Right hindlimb (tissue), 1 donor: ENCODE measurements at places on chromosomes 7 and 10.
A peak's percentile ranks its signal among the peaks of the same experiment; 100 is the strongest.

- no peak for DNase-seq
Observed at GRCh38 chr10:126212738-126213137, 175.5 kb downstream of the ADAM12 start.

DNA sequence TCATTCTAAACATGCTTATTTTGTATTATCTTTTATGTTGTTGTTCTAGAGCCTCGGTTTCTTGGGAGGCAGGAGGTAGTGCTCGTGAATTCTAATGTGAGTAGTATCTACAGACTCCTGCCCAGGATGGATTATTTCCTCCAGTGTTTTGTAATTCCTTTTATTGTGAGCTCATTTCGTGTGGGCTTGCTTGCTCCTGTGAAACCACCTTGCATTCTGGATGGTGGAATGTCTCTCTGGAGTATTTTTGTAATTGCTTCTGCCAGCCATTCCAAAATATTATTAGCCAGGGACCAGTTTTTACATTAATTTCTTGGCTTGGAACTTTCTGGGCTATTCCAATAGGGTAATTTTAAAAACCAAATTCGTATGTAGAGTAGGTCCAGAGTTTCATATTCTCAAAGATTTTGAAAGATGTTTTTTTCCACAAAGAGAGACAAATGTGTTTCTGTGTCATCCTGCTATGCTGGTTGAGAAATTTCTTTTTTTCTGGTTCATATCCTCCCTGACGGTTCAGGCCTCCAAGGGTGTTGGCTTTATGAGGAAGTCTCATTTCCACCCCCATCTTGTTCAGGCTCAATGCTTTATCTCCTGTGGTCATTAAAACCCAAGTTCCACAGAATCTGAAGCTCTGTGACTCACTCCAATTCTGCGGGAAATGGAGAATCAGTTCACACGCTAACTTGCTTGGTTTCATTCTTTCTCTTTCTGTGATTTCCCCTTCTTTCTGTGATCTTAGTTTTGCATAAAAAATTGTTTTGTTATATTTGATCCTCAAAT lies 41.7 kb upstream of the CALD1 start:
- no peak for DNase-seq

- no peak for DNase-seq
Observed at GRCh38 chr10:119318411-119319160, 111.2 kb downstream of the GRK5 start.

DNA sequence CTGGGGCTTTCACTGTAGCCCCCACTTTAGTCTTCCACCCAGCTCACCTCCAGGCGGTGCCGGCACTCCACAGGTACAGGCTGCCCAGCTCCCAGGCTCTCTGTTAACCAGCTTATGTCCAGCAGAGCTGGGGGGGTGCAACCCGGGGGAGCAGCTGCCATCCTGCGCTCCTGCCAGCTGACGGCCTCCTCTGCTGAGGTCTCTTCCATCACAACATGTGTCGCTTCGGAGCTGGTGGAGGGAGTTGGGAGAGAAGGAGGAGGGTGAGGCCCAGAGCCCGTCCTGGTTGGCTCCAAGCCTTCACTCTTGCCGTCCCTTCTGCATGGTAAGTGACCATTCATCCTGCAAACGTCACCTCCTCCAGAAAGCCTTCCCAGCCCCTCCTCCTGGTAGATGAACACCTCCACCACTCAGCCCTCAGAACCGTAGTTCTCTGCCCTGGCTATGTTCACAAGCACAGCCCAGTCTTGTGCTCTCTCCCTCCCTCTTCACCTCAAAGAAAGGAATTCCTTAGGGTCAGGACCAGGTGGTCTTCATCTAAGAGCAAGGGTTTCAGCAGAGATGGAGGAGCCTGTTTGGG lies 1.6 kb downstream of the POLM start:
- DNase-seq = peak; percentile 61

DNA sequence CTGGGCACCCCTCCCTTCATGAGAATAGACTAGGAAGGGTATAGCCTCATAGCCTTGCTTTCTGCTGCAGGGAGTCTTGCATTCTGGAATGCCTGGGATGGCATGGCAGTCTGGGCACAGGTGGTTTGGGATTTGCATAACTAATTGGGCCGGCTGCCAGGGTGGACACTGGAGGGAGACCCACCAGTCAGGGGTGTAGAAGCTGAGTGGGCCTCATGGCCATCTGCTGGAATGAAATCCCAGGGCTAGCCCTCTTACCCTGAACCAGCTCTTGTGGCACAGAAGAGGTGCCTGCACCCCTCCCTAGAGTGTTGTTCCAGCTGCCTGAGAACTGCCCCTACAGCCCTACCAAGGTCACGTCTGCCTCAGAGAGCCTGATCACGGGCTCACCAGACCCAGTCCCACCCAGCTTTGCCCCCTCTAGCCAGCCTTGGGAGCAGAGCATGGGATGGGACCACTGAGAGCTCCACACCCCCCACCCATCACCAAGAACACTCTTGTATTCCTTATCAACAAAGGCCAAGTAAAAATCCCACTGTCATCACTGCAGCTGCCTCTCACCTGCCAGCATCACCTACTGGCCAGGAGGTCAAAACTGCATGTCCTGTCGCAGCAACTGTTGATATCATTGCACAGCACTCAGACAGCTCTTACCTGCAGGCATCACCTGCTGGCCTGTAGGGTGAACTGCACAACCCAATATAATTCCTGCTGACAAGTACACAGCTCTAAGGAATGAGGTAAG lies 148.9 kb downstream of the ZEB1 start:
- DNase-seq = no peak

DNA sequence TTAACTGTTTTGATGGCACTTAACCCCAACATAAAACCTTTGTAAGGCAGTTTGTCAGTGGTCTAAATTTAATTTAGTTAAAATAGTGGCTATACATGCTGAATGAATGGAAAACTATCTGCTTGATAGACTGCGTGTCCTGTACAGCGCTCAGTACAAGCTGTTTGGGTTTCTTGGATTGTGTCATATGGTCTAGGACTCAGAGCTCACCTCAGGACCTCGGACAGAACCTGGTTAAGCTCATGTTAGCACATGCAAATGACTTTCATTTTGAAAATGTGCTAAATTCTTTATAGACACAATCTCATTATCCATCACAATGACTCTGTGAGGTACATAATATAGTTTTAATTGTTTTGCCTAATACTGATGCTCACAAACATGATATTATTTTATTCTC lies 55.7 kb upstream of the RELN start:
- DNase-seq = no peak

GRCh38 chr7:44386139-44386913 lies 60.9 kb upstream of the CAMK2B start:
- no peak for DNase-seq

- no peak for DNase-seq
Observed at GRCh38 chr10:84204122-84204521, 9.8 kb downstream of the CDHR1 start.

DNA sequence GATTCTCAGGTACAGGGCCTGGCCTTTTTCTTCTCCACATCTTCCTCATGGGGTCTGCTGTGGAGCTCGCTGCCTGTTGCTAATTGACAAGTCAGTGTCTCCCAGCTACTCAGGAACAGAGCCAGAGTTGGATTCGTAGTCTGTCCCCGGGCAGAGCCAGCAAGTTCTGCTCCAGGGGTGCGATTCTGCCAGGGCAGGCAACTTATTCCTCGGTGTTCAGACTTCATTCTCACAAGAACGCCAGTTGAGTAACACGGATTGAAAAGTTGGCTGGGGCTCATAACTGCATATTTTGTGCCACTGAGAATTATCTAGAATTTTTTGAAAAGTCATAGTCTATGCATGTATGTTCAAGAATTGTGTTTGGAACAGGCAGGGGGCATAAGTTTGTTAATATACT lies 336.7 kb upstream of the NPVF start:
- DNase-seq = peak; percentile 35

DNA sequence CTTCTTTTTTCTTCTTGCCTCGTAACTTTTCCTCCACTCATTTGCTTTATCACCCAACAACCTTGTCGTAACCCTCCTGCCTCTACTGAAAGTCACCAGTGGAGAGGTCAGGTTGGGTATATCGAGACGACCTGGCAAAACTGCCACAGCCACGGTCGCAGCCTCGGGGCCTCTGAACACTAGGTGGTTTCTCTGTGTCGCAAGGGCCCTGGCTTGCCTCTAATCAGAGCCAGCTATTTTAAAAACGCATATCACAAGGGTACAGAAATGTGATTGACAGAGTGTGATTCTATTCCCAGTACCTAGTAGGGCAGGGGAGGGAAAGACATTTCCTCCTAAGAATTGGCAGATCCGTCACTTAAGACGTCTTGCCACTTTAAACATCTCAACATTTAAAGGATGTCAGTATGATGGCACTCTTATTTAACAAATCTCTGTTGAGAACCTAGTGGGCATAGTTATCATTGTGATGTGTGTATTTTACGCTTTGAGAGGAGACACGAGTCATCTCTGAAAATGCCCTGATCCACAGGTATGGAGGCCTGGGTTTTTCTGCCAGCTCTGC lies 197.5 kb downstream of the ARHGAP21 start:
- no peak for DNase-seq

GRCh38 chr7:148800677-148801076 lies 83.4 kb downstream of the EZH2 start:
- DNase-seq = no peak

GRCh38 chr7:107692501-107692900 lies 31.9 kb downstream of the SLC26A4 start:
- no peak for DNase-seq

DNA sequence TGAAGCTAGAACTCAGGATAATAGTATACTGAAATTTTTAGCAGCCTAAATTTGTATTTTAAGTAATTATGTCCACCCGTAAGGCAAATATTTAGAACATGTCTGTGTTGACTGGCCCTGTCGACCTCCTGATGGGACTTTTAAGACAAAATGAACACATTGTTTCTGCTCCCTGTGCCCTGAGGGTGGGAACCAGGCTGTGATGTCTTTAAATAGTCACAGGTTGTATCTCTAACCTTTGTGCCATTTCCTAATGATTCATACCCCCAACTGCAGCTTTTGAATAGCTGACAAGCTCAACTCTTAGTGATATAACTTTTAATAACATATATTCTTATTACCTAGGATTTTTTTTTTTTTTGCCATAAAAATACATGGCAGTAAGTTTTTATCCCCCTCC lies 494.9 kb upstream of the AKR1E2 start:
- DNase-seq = no peak

DNA sequence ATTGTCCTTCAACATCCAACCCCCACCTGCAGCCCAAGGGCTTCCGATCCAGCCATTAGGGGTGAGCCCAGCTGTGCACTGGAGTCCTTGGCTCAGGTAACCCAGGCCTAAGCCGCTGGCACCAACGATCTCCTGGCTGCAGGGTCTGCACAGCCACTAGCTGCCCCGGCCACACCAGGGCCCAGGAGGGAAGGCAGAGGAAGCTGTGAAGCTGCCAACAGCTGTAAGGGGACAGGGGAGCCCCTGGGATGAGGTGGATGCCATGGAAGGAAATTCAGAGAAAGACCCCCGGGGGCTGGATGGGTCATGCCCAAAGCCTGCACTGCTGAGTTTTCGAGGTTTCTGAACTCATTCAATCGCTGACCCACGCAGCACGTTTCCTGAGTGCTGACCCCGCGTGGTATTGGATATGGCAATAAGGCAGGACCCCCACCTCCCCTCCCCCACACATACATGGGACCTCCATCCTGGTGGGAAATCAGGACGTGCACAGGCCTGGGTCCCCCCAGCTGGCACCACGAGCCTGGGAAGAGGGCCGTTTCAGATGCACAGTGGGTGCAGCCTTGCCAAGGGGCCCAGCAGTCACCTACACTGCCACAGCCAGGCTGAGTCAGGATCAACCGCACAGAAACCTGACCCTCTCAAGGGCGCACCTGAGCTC lies 170.3 kb downstream of the DIP2C start:
- no peak for DNase-seq

DNA sequence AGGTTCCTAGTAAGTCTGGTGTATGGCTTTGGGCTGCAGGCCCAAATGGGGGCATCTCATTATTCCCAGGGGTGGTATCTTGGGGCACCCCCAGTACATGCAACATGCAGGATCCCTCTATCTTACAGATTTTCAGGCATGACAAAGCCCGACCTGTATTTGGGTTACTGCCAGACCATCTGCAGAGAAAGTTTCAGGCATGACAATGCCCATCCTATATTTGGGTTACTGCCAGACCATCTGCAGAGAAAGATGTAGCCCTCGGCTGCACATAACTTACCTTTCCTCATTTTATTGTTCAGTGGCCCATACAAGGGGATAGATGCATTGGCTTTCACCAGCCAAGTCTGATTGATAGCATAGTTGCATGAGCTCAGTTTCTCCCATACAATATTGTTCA lies 112.2 kb upstream of the RAB18 start:
- DNase-seq = no peak
